ENCODE measurements at places on chromosomes 4 and X.

GRCh38 chr4:85956293-85956945, 403.4 kb downstream of the MAPK10 start:
- no peak for DNase-seq

DNA sequence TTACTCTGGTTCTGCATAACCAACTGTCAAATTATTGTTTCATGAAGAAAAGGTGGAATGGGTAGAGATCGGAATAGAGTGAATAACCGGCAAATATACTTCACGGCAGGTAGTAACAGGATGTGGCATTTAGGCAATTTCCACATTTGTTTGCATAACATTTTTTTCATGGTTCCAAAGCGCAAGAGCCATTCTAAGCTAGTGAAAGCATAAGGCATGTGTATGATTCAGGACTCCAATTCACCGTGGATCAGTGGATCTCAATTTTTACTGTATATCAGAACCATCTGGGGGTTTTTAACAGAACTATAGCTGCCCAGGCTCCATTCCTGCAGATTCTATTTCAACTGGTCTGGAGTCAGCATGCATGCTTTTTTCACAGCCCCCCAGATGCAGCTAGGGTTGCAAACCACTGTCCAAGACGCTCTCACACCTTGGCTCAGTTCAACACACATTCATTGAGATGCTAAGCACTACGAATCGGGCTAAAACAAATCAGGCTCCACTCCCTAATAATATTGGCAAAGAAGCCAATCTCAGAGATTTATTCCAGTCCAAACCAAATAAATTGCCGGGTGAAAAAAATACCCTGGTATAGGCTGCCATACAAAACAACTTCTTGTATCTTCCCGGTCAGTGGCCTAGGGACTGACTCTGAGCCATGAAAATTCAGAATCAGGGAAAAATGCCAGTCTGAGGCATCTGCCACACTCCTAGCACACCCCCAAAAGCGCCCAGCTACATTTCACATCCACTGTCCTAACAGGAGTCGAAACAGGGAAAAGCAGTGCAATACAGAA, 30.0 kb downstream of the AFAP1 start:
- DNase-seq = no peak

- DNase-seq = no peak
These were observed 146.7 kb upstream of the CXXC4 start for GRCh38 chr4:104641418-104641817.

GRCh38 chr4:38089961-38090360, 129.8 kb downstream of the PTTG2 start:
- DNase-seq = no peak

- DNase-seq = no peak
These were observed 357.7 kb upstream of the EMCN start for GRCh38 chr4:100875296-100876068.

- no peak for DNase-seq
These were observed 137.4 kb downstream of the GABRA3 start for GRCh38 chrX:152313529-152314302.

DNA sequence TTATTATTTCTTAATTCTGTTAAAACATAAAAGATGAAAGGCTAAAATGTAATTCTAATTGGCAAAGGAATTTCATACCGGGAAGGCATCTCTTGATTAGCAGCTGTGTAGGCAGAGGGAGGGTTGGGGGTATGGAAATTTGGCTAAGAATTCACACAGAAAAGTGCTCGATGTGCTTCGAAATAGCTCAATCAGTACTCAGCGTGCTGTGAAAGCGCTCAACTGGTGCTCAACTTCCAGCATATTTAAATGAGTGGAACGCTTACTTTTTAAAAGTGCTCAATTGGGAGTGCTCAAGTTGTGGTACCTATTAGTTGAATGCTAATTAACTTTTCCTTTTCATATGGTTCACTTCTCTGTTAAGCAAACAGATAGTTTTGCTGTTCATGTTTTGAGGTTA, 695.9 kb upstream of the ATOH1 start:
- no peak for DNase-seq

DNA sequence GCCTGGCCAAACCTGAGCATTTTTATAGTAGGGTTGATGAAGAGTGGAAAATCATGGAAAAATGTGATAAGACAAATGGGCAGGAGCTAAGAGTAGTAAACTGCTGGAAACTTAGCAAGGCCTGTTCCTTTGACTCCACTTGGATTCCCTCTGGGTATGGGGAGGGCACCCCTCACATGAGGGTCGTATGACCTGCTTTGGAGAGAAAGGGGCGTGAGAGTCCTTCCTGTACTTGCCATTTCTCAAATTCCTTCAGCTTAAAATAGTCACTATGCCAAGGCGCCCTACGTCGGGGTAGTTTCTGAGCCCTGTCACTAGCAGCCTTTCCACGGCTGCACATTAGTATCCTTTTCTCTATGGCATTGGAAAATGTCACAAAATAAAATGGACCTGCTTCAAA, 49.1 kb downstream of the GPRIN3 start:
- DNase-seq = no peak

GRCh38 chrX:121571333-121571732, 523.9 kb downstream of the GLUD2 start:
- DNase-seq = no peak

DNA sequence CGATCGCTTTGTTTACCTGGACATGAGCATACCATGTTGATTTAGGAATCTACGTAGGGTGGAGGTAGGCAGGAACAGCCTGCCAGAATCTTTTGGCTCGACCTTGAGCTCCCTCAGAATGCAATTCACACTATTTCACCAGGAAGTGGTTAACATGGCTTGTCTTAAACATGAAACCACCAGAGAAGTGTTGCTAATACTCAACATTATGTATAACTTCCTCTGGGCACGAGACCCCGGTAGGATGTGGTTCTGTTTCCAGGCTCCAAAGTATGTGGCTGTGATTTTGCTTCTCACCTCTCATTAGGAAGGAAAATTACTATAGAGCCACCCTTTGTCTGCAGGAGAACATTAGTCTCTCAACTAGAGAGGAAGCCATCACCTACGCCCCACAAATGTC, 59.0 kb upstream of the VCX3B start:
- no peak for DNase-seq

DNA sequence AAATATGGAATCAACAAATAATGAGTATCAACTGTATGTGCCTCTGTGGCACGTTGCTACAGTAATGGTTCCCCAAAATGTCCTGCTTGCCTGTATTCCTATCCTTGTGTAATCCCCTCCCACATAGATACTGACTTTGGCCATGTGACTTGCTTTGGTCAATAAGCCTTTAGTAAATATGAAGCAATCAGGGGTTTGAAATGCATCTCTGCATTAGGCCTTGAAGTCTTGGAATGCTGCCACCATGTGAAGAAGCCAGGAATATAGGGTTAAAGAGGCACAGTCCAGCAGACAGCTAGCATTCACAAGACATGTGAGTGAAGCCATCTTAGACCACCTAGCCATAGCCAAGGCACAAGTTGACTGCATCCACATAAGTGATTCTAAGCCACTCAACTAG, 190.9 kb downstream of the GABRB1 start:
- DNase-seq = no peak

DNA sequence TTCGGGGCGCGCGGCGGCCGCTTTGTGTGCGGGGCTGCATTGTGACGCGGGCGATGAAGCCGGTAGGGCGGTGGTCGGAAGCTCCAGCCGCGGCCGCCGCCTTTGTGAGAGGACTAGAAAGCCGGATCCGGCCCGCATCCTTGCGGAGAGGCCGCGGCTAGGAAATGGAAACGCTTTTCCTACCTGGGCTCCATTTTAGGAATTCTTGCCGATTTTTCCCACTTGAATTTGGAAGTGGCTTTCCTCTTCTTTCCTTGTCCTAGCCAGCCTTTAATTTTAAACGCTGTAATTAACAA, 708 bp downstream of the TMSB4X start:
- DNase-seq = no peak

- DNase-seq = no peak
These were observed 92.1 kb upstream of the RPA4 start for GRCh38 chrX:96791559-96791958.

DNA sequence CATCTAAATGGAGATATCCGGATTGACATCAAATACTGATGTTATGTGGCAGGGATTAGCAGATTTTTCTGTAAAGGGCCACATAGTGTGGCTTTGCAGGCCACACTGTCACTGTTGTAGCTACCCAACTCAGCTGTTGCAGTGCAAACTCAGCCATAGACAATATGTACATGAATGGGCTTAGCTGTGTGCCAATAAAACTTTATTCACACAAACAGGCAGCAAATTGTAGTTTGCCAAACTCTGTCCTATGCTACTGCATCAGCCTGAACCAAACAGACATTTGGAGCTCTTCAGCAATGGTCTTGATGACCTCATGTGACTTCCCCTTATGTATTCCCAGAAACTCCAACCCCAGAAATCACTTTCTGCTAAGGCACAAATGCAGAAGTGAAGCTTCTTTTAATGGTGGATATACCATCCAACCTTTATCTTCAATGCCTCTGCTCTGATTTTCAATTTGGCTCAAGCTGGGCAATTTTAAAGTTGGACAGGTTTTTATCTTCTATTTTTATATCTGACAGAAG, 18.4 kb upstream of the TRPC5OS start:
- DNase-seq = no peak

GRCh38 chr4:93436000-93436626, 392.4 kb upstream of the ATOH1 start:
- DNase-seq = no peak

DNA sequence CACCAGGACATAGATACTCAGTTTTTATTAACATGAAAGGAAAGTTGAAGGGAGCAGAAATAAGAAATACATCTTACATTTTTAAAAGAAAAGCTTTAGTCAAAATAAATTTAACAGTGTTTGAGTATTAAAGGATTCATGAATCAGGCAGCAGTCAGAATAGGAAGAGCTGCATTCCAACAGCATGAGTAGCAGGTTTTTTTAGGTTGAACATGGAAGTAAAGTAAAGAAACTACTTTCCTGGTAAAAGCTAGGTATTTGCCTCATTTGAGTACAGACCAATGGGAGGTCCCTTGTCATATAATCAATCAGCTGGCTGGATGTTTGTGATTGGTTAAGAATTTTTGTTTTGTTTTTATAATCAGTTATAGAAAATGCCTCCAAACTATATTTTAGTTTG, 645.9 kb upstream of the INTU start:
- no peak for DNase-seq

- peak; percentile 2 for DNase-seq
These were observed 47.7 kb downstream of the EVC start for GRCh38 chr4:5758741-5759140.

GRCh38 chrX:143298663-143299241, 218.5 kb downstream of the SPANXN3 start:
- DNase-seq = no peak

Measured in stimulated activated CD4-positive, alpha-beta T cell treated with anti-CD3 and anti-CD28 coated beads, Interleukin-2, amount 100 ng/mL, for 4 hours (primary cell).